Retinal pigment epithelial cell (primary cell): ENCODE measurements at places on chromosomes 12 and 14.

- DNase-seq = no peak
Measured at GRCh38 chr12:101039848-101040531, 170.0 kb downstream of the SLC5A8 start.

GRCh38 chr12:3931206-3931605 lies 58.0 kb upstream of the PARP11 start:
- DNase-seq = no peak

DNA sequence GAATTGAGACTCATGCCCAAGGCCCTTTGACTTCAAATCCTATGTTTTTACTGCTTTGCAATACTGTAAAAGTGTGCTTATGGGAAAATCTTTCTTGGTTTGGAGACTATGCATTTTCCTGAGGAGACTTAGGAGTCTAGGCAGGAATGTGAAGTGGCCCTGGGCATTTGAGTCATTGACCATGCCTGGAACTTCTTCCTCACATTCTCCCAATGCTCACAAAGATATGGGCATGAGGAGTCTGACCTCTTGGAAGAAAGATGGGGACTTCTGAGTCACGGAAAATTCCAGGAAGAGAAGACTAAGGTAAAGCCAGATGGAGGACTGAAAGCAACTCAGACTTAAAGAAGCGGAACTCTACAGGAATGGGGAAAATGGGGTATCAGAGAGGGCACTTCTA lies 38.2 kb upstream of the ZNF641 start:
- no peak for DNase-seq

DNA sequence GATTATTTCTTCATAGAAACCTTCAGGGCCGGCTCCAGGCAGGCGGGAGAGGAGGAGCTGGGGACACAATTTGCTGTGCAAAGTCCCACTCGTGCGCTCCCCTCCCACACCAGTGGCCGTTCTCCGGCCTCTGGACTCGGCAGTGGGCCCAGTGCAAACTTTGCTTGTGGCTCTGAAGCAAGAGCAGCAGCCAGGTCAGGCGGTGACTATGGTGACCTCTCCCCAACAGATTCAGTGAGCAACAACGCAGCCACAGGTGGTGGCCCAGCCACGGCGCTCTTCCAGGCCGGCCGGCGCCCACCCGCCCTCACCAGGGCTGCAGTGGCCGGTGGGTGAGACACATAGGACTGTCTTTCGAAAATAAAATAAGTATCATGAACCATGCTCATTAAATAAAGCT lies 29.5 kb downstream of the VPS37B start:
- no peak for DNase-seq

GRCh38 chr12:43287706-43288383 lies 264.2 kb downstream of the ADAMTS20 start:
- no peak for DNase-seq

- peak; percentile 25 for DNase-seq
Measured at GRCh38 chr14:68405961-68406360, 386.9 kb downstream of the ZFP36L1 start.

DNA sequence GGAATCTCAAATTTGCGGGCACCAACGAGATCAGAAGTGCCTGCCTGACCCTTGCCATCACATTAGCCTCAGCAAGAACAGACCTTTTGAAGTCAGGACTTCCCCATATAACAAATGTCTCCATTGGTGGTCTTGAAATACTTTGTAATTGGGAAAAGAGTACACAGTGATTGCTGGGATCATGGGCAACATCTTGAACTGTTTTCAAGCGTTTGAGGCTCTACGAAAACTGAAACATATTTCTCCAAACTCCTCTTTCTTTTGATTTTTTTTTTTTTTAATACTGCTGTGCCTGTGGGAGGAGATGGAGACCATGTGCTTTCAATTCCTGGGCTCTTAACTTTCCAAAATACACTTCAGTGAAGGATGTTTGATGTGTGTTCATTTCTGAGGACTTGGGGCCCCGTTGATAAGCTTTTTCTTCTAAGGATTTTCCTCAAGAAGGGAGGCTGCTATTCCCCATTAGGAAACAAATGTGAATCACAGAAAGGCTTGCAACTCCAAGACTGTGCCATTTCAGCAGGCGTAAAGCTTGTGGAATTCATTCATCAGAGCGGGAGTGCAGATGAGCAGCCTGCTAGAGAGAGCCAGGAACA lies 94.5 kb downstream of the TMEM132C start:
- no peak for DNase-seq

DNA sequence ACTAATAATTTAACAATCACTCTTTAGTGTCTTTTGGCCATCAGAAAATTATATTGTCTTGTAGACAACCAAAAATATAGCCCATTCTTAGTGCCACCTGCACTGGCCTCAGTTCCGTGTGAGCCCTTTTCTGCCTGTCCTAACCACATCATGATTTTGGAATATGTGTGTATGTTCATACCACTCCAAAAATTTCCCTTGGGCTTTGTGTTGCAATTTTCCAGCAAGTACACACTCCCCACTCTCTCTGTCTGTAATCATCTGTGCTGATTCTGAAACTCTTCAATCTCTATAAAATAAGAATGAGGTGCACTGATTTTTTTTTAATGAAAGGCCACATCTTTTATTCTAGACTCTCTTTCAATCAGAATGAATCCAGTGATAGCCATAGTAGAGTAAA lies 196.0 kb downstream of the PIK3C2G start:
- DNase-seq = no peak

GRCh38 chr12:128820723-128821432 lies 2.9 kb downstream of the SLC15A4 start:
- DNase-seq = no peak

DNA sequence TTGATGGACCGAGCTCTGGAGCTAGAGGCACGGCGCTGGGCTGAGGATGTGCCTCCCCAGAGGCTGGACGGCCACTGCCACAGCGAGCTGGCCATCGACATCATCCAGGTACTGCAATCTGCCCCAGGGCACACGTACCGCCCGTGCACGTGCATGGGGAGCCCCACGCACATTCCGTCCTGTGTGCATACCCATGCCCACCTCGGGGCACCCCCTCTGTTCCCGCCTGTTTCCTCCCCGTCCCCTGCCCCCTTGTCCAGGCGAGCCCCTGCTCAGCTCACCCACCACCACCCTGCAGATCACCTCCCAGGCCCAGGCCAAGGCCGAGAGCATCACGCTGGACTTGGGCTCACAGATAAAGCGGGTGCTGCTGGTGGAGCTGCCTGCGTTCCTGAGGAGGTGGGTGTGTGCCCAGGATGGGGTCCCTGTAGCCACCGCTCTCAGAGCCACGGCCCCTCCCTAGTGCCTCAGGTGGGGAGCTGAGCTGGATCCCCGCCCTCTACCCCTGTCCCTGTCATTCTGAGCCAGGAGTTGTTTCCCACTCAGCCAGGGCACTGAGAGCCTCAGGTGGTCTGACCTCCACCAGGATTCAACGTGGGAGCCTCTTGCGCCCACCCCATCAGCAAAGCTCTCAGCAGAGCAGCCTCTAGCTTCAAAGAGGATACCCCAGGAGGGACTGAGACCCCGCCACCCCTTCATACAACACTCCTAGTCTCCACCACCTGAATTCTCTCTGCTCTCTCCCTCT lies 6.9 kb downstream of the TNFAIP2 start:
- no peak for DNase-seq

- DNase-seq = peak; percentile 28
Measured at GRCh38 chr12:101891462-101891971, 14.1 kb downstream of the DRAM1 start.

DNA sequence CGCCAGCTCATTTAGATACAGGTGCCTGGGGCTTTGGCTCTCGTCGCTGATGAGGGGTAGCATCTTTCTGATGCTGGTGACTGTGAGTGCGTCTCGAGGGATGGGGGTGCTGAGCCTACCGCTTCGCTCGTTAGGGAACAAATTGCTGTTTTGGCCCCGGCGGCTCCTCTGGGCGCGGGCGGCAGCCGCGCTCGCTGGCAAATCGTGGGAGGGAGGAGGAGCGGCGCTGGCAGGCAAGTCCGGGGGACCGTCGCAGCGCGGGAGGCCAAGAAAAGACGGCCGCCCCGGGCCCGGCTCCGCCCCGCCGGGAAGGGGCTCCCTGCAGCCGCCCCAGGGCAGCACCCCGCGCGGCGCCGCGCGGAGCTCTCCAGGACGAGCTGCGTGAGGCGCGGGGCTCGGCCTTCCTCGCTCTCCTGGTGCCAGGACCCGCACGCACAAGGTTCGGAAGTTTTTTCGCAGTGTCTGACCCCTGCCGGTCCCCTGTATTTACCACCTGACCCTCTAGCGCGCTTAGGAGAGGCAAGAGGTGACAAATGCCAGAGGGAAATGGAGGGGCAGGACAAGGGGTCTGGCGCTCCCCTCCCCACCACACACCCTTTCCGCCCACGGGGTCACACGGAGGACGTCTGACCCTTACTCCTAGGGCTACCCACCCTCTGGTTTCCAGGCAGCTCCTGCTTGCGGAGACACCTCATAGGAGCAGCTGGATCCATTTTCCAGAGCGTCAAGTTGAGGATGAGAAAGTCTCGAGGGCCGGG lies 899 bp upstream of the KCNH3 start:
- no peak for DNase-seq

DNA sequence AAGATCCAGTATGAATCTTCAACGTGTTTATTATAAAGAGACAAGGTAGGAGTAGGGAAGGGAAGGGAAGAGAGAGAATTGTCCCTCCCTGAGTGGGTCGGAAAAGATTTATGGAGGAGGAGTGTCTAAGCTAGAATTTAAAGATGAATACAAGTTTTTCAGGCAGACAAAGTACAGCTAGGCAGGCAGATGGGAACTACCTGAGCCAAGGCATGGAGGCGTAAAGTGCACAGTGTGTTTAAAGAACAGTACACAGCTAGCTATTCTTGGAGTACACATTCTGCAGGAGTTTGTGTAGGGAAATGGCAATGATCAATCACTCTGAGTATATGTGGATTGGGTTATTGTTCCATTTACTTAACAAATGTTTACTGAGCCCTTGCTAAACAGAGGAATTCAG lies 20.1 kb downstream of the PLEKHG7 start:
- DNase-seq = no peak

GRCh38 chr12:59657711-59658110 lies 61.9 kb downstream of the SLC16A7 start:
- DNase-seq = no peak

DNA sequence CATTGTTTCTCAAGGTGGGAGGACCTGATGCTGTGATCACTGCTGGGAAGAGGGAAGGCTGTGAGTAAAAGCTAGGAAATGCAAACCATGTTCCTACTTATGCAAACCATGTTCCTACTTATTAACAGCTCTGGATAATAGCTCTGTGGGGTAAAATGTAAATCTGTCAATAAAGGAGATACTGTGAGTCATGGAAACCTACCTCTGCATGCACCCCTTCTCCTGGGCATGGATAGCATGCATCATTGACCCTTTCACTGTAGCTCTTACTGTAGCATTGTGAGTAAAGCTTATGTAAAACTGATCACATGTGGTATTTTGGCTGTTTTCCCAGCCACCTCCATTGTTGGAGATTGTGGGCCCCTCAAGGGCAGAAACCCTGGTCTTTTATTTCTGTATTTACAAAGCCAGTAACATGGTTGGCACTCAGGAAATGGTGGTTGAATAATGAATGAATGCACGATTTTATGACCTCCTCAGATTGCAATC lies 253.7 kb downstream of the GRIN2B start:
- DNase-seq = peak; percentile 33

GRCh38 chr14:50762001-50762930 lies 68.7 kb downstream of the NIN start:
- DNase-seq = no peak

DNA sequence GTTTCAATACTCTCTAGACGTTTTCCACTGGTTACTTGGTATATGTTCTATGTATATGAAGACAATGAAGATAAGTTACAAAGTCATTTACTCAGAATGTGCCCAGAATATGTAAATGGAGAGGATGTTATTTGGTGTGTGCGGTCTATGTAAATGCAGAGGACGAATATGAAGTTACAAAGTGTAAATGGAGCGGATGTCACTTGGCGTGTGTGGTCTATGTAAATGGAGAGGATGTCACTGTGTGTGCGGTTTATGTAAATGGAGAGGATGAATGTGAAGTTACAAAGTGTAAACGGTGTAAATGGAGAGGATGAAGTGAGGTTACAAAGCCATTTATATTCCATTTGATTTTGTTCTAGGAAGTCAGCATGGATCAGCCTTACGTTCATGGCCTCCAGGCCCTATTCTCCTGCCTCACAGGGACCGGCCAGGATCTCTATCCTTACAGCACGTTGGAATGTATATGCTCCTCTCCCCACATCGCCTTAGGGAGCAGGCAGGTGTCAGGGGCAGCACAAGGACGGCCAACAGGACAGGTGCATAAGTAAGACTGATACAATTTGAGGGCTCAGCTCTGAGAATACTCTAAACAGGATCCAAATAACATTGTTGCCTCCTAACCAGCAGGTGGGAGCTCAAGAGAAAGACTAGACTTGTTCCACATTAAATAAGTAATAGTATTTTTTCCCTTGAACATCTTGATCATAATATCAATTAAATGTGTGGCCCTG lies 42.4 kb downstream of the GLRX5 start:
- DNase-seq = no peak

GRCh38 chr12:96327889-96328288 lies 72.3 kb downstream of the CDK17 start:
- no peak for DNase-seq

DNA sequence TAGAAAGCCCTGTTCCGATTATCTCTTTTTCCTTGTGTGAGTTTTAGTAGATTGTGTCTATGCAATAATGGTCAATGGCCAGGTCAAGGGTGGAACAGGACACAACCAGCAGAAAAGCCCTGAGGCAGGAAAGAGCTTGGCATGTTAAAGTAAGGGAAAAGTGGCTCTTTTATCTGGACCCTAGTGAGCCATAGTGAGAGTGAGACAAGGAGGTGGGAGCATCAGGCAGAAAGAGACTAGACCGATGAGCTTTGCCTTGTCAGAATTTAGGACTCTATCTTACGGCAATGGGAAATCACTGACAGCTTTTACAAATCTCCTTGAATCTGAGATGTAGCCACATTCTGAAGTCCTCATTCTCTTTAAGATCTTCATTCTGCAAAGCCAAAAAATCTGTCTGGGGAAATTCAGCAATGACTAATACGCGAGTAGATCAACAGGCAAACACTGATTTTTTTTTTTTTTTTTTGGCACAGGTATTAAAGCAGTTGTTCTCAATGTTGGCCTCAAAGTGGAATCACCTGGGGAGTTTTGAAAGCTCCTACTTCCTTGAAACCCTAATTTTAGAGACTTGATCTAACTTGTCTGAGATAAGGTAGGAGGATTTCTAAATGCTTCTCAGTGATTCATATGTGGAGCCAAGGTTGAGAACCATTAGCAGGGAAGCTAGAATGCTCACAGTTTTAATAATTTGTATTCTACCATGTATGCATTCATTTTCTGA lies 33.9 kb downstream of the TMEM19 start:
- DNase-seq = no peak
